HT1080 (cell line): ENCODE measurements at places on chromosomes 6 and 20. TPM values are rescaled to one million over a fixed set of nuclear protein-coding genes. Genes with fewer than 3 reads are reported as not detected.

Gene OTOR
- not detected in 2 replicates for total RNA-seq

DNA sequence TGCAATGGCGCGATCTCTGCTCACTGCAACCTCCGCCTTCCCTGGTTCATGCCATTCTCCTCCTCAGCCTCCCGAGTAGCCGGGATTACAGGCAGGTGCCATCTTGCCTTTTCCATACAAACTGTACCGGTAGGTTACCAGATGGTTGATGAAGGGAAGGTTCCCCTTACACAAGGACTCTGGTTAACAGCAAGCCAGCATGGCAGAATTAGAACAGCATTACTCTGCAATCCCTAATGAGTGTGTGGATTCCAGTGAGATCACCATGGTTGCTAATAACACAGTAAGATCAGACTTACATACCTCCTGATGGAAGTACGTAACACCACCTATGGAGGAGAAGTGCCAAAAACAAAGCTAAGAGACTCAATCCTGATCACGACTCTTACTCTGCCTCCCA is 51.7 kb downstream of the TTI1 start:
- DNase-seq, result no peak

DNA sequence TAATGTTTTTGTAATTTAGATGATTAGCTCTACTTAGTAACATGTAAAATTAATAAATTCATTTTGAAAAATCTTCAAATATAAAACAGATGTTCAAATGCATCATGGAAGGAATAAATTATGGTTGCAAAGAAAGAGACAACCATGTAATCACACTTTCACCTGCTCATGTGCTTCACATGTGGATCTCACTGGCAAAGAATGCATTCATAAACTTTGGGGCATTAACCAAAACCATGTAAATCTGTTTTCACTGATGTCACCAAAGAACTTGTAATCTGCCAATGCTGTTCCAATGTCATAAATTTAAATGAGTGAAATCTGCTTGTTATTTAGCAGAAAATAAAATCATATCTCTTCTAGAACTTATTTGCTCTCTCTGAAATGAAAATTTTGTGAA is 142.7 kb downstream of the TENT5A start:
- no peak for DNase-seq

GRCh38 chr6:42171813-42172581 is 1.2 kb upstream of the GUCA1A start:
- DNase-seq, result no peak

Gene PSORS1C1
- 0.64 and 0.80 TPM in 2 replicates for total RNA-seq

Gene DCDC2
- total RNA-seq, result 0.27 TPM in 1 of 2 replicates, not detected in the other

DNA sequence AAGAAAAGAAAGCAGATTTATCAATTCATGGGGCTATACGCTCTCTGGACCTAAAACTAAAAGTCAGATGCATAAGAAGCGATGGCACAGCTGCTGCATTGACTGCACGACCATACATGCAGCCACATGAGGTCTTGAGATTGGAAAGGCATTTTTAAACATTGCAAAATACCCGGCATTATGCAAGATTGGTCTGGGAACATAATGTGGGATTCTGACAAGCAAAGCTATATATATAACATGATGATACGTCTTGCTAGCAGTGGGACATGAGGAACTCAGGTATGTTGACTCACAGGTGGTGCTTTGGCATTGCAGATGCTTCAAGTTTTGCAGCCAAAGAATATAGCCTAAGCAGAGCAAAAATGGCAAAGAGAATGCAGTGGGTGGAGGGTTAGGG is 55.1 kb downstream of the SAMD3 start:
- no peak for DNase-seq

- peak; percentile 46 for DNase-seq
Measured at GRCh38 chr6:74735304-74735703, 470.5 kb downstream of the COL12A1 start.

Gene ISM1
- 1.0 and 2.6 TPM in 2 replicates for total RNA-seq

Gene ANGPT4
- total RNA-seq, result 0.02 TPM in 1 of 2 replicates, not detected in the other

DNA sequence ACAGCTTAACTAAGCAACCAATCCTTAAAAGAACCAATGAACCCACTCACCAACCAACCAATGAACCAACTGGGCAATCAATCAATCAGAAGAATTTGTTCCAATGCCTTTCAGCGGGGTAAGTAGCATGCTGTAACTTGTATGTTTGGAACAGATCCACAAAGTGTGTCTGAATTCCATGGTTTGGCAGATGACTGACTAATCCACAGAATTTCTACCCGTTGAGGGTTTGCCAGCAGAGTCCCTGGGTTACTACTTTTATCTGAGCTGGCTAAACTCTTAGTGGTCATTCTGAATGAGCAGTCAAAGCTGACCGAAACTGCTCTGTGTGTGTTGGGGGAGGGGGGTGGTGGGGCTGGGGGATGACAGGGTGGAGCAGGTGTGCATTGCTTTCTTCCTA is 125.0 kb upstream of the JAG1 start:
- DNase-seq, result peak; percentile 23

- peak; percentile 70 for DNase-seq
Measured at GRCh38 chr6:138246650-138247440, 28.6 kb upstream of the PBOV1 start.

DNA sequence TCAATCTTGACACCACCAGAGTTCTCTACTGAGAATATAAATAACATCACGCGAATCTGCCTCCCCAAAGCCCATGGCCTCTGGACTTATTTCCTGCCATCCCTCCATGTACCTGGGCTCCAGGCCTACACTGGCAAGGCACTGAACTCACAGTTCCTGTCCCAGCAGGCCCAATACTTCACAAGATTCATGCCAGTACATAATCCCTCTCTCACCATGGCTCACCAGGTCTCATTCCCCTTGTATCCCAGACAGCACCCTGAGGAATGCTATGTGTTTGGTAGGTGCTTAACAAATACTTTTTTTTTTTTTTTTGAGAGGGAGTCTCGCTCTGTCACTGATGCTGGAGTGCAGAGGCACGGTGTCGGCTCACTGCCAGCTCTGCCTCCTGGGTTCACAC is 1.9 kb downstream of the KIF16B start:
- no peak for DNase-seq

Gene ARG1
- not detected in 2 replicates for total RNA-seq

DNA sequence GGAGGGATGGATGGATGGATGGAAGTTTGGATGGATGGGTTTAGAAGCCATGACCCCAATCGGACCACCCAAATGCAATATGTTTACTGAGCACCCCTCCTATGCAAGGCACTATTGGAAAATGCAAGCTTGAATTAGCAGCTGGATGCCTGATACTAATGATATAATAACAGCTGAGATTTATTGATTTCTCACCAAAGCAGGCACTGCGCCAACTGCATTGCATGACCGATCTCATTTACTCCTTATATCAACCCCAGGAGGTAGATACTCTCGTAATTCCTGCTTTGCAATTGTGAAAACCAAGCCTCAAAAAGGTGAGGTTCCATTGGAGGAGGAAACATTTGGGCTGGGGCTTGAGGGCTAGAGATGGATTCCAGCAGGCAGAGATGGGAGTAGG is 89.7 kb downstream of the KCNB1 start:
- no peak for DNase-seq

GRCh38 chr6:48061265-48061990 is 49.6 kb downstream of the PTCHD4 start:
- DNase-seq, result peak; percentile 49

Gene PLN
- total RNA-seq, result not detected in 2 replicates
